ENCODE measurements at places on chromosomes 5 and 9. TPM values are rescaled to one million over a fixed set of nuclear protein-coding genes. Genes with fewer than 3 reads are reported as not detected.

DNA sequence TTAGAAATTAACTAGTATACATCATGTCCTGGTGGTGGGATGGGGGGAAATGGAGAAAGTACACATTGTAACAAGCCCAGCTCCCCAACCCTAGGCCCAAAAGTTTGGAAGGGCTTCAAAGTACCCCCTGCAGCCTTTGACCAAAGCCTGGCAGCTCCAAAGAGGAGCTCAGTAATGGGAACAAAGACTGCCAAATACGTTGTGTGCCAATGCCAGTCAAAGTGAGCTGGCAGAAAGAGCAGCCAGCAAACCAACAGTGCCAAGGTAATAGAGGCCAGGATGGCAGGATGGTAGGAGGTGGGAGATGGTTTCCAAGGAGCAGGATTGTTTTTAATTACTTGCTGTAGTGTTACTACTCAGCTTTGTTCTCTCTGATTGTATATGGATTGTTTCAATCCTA, 248.3 kb downstream of the COX7C start:
- H3K4me1 ChIP-seq: no peaks in the 10 kb centered on the region
- no peak overlapping the region for H3K27ac ChIP-seq
- H3K36me3 ChIP-seq: no peaks in the 10 kb centered on the region
- DNase-seq: no peak

GRCh38 chr9:89453452-89453851, 44.5 kb downstream of the SEMA4D start:
- no peak for DNase-seq
- no peak overlapping the region for H3K4me3 ChIP-seq
- H3K36me3 ChIP-seq: peaks cover 15% of the 10 kb centered on the region
- no peaks in the 10 kb centered on the region for H3K27me3 ChIP-seq

- H3K27ac ChIP-seq: peak overlapping the region; percentile 93
- H3K4me1 ChIP-seq: peaks cover 46% of the 10 kb centered on the region
- no peak for DNase-seq
Observed at GRCh38 chr5:75510417-75510835, 1.0 kb downstream of the CERT1 start.

DNA sequence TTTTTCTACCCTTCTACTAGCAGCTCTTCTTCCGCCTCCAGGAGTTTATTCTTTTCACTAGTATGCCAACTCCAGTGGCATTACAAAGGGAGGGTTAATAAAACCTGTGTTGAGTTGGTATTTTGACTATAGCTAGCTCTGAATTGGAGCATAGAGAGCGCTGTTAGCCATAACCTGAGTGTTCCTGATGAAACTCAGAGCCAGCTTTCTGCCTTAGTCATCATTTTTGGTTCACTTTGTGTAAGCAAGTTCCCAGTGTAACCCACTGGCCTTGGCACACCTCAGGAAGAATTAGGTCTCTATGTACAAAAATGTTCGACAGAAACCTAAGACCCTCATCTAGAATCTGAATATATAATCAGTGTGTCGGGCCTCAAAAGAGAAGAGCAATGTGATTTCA, 238.9 kb downstream of the NR3C1 start:
- DNase-seq: no peak
- H3K4me3 ChIP-seq: no peak overlapping the region
- no peaks in the 10 kb centered on the region for H3K27me3 ChIP-seq
- peaks cover 27% of the 10 kb centered on the region for H3K4me1 ChIP-seq
- H3K27ac ChIP-seq: no peak overlapping the region

- no peak overlapping the region for H3K4me3 ChIP-seq
- H3K36me3 ChIP-seq: peaks cover 31% of the 10 kb centered on the region
- H3K27ac ChIP-seq: peak overlapping the region; percentile 51
- DNase-seq: no peak
- H3K4me1 ChIP-seq: peaks cover 16% of the 10 kb centered on the region
- H3K27me3 ChIP-seq: no peaks in the 10 kb centered on the region
Observed at GRCh38 chr9:120477534-120478001, 102.4 kb downstream of the CDK5RAP2 start.

- H3K27me3 ChIP-seq: no peaks in the 10 kb centered on the region
- H3K4me1 ChIP-seq: peaks cover 17% of the 10 kb centered on the region
- DNase-seq: no peak
- no peak overlapping the region for H3K4me3 ChIP-seq
- H3K36me3 ChIP-seq: no peaks in the 10 kb centered on the region
Observed at GRCh38 chr9:4333231-4333740, 33.4 kb upstream of the GLIS3 start.

- DNase-seq: no peak
- H3K4me1 ChIP-seq: no peaks in the 10 kb centered on the region
- no peak overlapping the region for H3K4me3 ChIP-seq
- no peaks in the 10 kb centered on the region for H3K27me3 ChIP-seq
- H3K27ac ChIP-seq: no peak overlapping the region
Observed at GRCh38 chr5:107696080-107696479, 25.3 kb upstream of the EFNA5 start.

DNA sequence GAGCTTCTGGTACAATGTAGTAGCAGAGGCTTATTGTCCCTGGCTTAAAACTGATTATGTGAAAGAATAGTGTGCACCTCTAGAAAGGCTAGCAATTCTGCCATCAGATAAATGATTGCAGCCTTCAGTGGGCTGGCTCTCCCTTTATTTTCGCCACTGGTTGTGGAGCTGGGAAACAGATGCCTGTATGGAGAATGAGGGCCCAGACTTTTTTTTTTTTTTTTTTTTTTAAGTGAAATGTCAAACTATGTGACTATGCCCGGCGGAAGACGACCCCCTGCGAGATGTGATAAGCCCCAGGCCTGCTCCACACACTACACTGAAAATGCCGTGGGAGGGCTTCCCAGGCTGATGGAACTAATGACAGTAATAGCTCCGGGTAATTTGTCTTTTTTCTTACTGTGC, 28.7 kb downstream of the ISL1 start:
- no peaks in the 10 kb centered on the region for H3K36me3 ChIP-seq
- no peak overlapping the region for H3K4me3 ChIP-seq
- no peak for DNase-seq
- H3K27me3 ChIP-seq: no peaks in the 10 kb centered on the region
- no peak overlapping the region for H3K27ac ChIP-seq

DNA sequence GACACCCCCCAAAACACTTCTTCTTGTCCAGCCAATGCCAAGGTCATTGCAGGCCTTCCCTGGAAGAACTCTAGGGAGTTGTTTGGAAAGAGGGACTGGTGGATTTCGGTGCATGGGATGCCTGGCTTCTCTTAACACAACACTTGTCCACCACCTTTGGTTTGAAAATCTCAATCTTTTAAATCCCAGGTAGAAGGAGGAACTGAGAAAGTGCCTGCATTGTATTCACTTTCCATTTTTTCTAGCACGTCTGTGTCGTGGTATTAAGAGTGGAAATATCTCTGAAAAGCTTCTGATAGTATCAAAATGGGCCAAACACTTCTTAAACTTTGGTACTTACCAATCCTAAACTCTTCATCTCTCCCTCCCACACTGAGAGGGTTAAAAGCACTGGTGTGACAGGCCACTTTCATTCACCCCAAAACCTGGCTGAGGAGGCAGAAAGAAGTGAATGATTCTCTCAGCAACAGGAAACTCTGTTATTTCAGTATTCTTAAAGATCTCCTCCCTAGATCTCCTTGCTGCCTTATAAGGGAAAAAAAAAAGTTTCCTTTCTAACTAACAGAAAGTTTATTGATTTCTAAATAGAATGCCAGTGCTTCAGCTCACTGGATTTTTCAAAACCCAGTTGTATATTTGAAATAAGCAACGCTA, 3.9 kb upstream of the NFIB start:
- peaks cover 61% of the 10 kb centered on the region for H3K4me1 ChIP-seq
- H3K27ac ChIP-seq: peak overlapping the region; percentile 99
- DNase-seq: no peak
- no peaks in the 10 kb centered on the region for H3K27me3 ChIP-seq
- peak overlapping the region; percentile 85 for H3K4me3 ChIP-seq

- DNase-seq: no peak
- H3K4me1 ChIP-seq: peaks cover 8% of the 10 kb centered on the region
- no peaks in the 10 kb centered on the region for H3K27me3 ChIP-seq
- H3K4me3 ChIP-seq: no peak overlapping the region
Observed at GRCh38 chr9:134937566-134938345, 20.0 kb upstream of the FCN1 start.

DNA sequence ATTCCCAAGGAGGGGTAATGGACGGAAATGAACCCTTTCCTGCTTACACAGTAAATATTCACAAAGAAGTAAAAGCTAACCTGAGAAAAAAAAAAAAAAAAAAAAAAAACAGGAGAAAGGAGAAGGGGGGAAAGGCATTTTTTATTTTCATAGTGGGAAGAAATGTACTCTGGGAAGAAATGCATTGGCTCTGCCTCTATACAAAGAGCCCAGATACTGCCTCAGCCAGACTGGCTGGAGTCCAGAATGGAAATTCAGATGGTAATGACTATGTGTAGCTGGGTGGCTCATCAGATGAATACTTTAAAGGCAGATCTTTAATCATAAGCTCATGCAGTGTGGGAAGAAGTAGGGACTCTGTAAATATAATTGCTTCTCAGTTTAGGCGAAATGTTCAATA, 124.9 kb upstream of the ZNF608 start:
- H3K4me1 ChIP-seq: peaks cover 51% of the 10 kb centered on the region
- H3K4me3 ChIP-seq: no peak overlapping the region
- no peaks in the 10 kb centered on the region for H3K27me3 ChIP-seq

DNA sequence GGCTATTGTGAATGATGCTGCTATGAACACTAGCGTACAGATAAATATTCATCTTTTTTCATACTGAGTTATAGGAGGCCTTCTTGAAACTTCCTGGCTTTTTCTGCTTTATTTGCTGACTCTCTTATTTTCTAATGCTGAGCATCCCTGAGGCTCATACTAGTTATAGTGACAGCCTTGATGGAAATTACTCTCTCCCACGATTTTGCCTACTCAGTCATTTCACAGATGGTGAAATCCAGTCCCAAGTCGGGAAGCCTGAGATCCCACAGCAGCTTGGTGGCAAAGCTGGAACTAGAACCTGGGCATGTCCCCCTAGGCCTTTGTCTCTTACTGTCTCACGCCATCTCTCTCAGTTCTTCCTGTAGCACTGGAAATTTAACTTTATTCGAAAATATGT, 22.4 kb downstream of the NANS start:
- peaks cover 10% of the 10 kb centered on the region for H3K36me3 ChIP-seq
- no peak overlapping the region for H3K4me3 ChIP-seq
- H3K27ac ChIP-seq: no peak overlapping the region
- no peaks in the 10 kb centered on the region for H3K27me3 ChIP-seq
- DNase-seq: no peak

GRCh38 chr5:145585-146323, 45.5 kb upstream of the LRRC14B start:
- no peaks in the 10 kb centered on the region for H3K27me3 ChIP-seq
- no peak overlapping the region for H3K4me3 ChIP-seq
- no peak overlapping the region for H3K27ac ChIP-seq
- H3K36me3 ChIP-seq: no peaks in the 10 kb centered on the region
- no peaks in the 10 kb centered on the region for H3K4me1 ChIP-seq

Gene HINT1
- total RNA-seq: 223 TPM

Gene CARD9
- total RNA-seq: 1.2 TPM

Gene C5orf15
- 22.7 TPM for total RNA-seq

Gene NUTM2G
- total RNA-seq: not detected

Gene RNF183
- total RNA-seq: not detected
